ENCODE measurements at places on chromosomes 16 and 17.

GRCh38 chr17:73595479-73595878 is 48.8 kb downstream of the SDK2 start:
- no peak for DNase-seq

DNA sequence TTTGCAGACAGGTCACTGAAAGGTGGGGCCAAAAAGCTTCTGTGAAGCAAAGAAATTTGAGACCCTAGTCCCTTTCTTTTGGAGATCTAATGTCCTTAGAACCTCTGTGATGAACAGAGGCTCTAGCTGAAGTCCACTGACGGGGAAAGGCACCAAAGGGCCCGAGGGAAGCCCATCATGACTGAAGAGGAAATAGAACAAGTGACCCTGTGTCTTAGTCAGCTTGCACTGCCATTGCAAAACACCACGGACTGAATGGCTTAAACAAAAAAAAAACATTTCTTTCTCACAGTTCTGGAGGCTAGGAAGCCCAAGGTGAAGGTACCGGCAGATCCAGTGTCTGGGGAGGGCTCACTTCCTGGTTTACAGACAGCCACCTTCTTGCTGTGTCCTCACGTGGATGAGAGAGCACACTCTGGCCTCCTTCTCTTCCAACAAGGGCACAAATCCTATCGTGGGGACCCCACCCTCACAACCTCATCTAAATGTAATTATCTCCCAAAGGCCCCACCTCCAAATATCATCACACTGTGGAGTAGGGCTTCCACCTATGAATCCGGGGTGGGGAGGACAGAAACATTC is 24.3 kb upstream of the ASGR2 start:
- DNase-seq: no peak

DNA sequence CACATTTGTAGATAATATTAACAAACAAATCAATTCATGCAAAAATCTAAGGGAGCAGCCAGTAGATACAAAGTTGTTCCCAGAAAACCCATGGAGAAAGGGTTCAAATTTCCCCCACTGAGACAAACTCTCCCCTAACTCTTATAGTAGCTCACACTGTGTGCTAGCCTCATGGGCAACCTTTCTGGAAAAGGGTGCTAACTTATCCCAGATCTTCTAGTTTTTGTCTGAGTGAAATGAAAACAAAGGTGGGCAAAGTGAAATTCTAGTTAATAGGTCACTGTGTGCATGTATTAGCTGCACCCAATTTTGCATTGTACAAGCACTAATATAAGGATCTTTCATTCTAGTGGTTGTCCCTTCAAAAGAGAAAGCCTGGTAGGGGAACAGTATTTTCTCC is 9.9 kb upstream of the USP32 start:
- no peak for DNase-seq

GRCh38 chr16:29028457-29029167 is 43.8 kb downstream of the LAT start:
- no peak for DNase-seq

DNA sequence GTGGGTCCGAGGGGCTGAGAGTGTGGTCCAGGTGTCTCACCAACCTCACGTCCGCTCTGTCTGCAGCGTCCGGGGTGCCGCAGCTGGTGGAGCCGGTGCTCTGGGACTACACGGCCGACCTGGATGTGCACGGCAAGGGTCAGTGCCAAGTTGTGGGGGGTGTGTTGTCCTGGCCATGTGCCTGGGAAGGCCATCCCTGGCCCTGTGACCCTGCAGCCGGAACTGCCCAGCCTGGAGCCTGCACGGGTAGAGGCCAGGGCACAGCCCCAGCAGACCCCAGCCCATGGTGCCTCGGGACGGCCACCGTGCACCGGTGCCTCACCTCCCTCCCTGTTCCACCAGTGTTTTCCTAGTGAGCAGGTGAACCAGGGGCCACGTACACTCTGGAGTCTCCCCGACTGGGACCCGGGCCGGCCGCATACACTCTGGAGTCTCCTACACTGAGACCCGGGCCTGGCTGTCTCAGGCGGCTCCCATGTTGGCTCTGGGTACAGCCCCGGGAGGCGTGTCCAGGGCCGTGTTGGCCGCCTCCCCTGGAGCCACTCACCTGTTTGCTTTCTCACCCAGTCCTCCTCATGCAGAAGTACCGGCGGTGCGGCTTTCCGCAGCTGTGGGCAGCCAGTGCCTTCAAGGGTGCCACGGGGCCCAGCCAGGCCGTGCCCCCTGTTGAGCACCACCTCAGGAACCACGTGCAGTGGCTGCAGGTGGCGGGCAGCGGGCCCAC is 13.8 kb downstream of the CYBC1 start:
- no peak for DNase-seq

DNA sequence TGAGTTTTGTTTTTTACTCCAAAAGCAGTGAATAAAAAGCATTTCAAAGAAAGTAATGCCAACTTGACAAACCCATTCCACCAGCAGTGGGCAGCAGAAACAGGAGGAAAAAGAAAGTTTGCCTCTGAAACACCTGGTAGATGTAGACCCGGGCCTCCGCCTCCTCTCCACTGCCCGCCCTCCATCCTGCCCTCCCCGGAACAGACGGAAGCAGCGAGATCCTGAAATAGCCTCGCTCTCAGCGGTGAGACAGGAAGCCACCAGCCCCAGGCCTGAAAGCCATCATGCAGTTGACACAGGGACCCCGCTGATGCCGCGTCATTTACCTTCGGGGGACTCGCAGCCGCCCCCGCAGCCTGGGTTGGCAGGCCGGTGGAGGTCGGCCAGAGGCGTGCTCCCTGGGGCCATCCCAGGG is 67.8 kb downstream of the C16orf78 start:
- DNase-seq: no peak

DNA sequence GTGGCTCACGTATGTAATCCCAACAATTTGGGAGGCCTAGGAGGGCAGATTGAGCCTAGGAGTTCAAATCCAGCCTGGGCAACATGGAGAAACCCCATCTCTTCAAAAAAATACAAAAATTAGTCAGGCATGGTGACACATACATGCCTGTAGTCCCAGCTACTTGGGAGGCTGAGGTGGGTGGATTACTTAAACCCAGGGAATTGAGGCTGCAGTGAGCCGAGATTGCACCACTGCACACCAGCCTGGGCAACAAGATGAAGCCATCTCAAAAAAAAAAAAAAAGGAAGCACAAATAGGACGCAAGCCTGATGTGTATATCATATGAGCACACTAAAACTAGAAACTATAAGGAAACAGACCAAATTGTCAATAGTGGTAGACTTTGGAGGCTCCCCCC is 17.1 kb upstream of the FLCN start:
- no peak for DNase-seq

- no peak for DNase-seq
Observed at GRCh38 chr16:48430890-48431289, 45.7 kb upstream of the SIAH1 start.

DNA sequence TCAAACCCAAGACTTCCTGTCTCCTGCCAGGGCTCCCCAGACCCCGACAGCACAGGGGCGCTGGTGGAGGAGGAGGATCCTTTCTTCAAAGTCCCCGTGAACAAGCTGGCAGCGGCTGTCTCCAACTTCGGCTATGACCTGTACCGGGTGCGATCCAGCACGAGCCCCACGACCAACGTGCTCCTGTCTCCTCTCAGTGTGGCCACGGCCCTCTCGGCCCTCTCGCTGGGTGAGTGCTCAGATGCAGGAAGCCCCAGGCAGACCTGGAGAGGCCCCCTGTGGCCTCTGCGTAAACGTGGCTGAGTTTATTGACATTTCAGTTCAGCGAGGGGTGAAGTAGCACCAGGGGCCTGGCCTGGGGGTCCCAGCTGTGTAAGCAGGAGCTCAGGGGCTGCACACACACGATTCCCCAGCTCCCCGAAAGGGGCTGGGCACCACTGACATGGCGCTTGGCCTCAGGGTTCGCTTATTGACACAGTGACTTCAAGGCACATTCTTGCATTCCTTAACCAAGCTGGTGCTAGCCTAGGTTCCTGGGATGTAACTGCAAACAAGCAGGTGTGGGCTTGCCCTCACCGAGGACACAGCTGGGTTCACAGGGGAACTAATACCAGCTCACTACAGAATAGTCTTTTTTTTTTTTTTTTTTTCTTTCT is 8.1 kb downstream of the SERPINF1 start:
- no peak for DNase-seq

DNA sequence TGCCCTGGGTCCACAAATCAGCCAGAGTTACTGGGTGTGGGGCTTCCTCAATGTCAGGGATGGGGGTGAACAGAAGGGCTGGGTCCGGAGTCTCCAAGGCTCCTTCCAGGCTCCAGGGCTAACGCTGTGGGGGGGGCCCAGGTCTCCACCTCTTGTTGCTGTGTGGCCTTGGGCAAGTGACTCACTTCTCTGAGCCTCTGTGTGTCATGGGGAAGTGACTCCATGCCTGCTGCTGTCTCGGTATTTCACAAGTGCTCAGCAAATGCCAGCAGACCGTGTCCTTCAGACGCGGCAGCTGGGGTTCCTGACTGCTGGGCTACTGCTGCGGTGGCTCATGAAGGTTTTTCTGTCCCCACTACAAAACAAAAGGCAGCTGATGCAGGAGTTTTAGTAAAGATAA is 26.6 kb downstream of the JPH3 start:
- no peak for DNase-seq

GRCh38 chr17:40070709-40071312 is 8.0 kb downstream of the THRA start:
- no peak for DNase-seq

GRCh38 chr16:85169333-85170065 is 57.2 kb upstream of the CIBAR2 start:
- DNase-seq: no peak

- DNase-seq: no peak
Observed at GRCh38 chr16:30853758-30854157, 40.1 kb downstream of the BCL7C start.

DNA sequence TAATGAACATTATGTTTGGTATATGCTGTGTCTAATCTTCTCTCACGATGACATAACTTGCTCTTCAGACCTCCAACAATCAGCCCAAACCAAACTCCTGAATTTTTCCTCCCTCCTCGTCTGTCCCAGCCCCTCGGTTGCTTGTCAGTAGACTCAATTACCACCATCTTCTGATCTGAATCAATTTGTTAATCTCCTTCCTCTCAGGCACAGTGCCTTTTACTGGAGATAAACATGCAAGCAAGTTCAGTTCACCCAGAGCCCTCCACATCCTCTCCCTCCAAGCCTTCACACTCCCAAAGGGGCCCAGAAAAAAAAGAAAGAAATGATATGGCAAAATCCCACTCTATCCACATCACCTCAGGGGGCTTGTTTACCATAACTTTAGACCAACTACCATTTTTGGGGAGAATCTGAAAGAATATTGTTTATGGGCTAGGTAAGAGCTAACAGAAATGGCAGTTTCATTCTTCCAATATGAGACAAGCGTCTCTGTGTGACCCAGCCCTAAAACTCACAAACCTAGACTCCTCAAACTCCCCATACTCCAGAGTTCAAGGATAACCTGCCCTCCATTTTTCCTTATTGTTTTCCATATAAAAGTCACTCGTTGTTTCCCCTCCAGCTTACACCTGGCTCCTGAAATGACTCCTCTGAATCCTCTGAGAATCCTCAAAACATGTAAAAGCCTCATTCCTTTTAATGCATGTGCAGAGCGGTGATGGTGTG is 1.5 kb downstream of the TEX2 start:
- DNase-seq: no peak

DNA sequence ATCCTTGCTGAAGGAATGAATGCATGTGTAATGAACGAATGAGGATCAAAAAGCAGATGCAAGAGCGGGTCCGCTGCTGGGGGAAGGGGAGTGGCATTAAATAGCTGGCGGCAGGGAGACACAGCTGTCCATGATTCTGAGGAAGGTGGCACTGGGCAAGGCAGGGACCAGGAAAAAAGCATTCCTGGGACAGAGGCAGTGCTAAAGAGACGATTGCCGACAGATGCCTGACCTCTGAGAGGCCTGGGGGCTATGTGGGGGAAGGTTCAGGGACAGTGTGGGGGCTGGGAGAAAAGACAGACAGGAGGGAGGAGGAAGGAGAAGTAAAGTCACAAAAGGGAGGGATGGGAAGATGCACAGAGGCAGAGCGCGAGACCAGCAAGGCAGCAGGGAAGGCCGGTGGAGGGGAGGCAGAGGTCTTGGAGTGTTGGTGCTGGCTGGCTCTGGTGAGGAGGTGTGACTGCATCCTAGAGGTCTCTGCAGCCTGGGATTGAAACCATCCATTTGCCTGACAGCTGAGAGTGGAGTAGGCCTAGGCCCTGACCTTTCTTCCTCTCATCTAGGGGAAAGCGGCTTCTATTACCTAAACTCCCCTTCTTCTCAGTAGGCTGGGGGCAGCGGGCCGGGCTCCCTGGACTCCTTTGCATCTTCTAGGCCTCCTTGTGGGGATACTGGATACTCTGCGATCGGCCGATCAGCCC is 109.9 kb downstream of the SDK2 start:
- no peak for DNase-seq

DNA sequence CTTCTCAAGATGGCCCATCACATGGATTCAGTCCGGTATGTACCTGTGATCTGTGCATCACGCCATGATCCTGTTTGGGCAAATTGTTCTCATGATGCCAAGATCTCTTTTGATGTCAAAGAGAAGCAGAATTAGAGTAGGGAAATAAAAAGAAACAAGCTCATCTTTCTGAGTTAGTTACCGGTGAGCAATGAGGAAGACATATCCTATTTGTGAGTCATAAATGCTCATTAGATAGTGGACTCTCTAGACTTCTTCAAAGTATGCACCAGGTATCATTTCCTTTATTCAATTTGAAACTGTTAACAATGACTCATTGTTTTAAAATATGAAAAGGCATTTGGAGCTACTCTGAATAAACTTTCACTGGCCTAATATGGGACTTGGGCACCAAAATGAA is 8.0 kb upstream of the KRTAP4-12 start:
- no peak for DNase-seq

- no peak for DNase-seq
Observed at GRCh38 chr16:4915226-4915761, 21.7 kb downstream of the PPL start.

DNA sequence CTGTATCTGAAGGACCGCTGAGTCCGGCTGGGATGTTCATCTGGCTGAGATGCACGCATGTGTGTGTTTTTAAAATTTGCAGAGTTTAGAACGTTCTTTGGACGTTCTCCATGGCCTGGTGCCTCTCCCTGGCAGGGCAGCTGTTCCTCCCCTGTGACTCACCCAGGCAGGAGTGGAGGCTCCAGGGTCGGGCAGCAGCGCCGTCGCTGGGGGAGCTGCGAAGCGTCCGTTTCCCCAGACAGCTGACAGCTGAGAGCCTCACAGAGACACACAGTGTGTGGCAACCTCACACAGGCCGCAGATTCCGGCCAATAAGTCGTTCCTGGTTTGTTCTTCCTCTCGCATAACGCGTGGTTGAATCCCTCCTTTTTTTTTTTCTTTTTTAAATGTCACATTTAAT is 80.6 kb downstream of the OR1D5 start:
- DNase-seq: no peak

Measured in activated CD8-positive, alpha-beta memory T cell treated with anti-CD3 and anti-CD28 coated beads for 4 hours (primary cell).